Mesenteric fat pad (tissue), 1 donor: ENCODE measurements at places on chromosomes 3 and 15. TPM values are rescaled to one million over a fixed set of nuclear protein-coding genes. Genes with fewer than 3 reads are reported as not detected.
A peak's percentile ranks its signal among the peaks of the same experiment; 100 is the strongest.

DNA sequence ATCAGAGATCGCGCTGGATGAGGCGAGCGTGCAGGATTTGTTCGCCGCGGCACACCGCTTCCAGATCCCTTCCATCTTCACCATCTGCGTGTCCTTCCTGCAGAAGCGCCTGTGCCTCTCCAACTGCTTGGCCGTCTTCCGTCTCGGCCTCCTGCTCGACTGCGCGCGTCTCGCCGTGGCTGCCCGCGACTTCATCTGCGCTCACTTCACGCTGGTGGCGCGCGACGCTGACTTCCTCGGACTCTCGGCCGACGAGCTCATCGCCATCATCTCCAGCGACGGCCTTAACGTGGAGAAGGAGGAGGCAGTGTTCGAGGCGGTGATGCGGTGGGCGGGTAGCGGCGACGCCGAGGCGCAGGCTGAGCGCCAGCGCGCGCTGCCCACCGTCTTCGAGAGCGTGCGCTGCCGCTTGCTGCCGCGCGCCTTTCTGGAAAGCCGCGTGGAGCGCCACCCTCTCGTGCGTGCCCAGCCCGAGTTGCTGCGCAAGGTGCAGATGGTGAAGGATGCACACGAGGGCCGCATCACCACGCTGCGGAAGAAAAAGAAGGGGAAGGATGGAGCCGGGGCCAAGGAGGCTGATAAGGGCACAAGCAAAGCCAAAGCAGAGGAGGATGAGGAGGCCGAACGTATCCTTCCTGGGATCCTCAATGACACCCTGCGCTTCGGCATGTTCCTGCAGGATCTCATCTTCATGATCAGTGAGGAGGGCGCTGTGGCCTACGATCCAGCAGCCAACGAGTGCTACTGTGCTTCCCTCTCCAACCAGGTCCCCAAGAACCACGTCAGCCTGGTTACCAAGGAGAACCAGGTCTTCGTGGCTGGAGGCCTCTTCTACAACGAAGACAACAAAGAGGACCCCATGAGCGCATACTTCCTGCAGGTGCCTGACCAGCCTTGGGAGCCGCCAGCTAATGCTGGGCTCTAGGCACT lies 819 bp downstream of the KLHL40 start:
- DNase-seq, result peak; percentile 73

DNA sequence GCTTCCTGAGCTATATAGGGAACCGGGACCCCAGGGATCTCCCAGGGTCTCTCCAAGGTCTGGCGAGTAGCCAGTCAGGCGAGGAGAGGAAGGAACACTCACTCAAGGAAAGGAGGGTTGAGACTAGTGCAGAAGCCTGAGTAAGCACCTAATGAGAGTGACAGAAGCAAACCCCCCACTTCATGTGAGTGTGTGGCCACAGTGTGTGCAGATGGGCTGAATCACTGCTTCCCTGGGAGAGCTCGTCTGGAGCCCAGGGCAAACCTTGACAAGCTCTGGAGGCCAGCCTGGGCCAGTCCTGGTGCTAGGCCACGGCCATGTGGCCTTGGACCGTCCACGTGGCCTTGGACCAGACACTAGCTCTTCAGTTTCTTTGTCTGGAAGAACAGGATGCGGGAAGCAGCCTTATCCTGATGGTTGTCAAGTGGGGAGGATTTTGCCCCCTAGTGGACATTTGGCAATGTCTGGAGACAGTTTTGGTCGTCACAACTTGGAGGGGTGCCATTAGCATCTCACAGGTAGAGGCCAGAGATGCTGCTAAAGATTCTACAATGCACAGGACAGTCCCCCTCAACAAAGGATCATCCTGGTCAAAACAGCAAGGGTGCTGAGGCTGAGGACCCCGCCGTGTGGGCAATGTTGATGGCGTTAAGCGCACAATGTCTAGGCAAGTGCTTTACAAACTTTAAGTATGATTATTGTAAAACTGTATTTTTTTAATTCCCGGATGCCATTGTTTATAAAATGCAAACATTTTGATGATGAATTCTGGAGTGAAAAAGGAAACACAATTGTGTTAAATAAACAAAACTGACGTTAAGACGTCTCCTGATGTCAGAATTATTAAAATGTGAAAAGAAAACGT lies 34.8 kb upstream of the CTSH start:
- no peak for DNase-seq

DNA sequence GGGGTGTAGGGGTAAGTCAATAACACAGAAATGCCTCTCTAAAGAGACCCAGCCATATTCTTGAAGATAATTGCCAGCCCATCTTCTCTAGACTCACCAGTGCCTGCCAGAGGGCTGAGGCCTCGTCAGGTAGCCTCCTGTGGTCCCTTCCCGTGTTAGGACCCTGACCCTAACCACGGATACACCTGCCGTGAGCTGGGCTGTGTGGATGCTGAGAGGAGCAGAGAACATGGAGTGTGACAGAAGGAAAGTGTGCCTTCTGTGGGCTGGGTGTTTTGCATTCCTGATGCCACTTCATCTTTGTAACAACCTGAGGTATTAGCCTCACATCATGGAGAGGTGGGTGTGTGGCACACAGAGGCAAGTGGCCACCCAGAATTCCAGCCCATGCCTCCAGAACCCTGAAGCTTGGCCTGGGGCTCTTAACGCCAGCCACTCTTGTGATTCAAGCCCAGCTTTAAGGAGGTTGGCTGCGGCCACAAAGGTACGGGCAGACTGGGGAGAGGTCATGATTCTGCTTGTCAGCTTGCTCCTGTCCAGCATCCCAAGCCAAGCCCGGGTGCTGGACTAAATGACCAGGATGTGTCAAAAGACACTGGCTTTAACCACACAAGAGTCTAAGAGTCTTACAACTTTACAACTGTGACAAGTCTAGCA lies 21.1 kb upstream of the ABTB1 start:
- peak; percentile 41 for DNase-seq

DNA sequence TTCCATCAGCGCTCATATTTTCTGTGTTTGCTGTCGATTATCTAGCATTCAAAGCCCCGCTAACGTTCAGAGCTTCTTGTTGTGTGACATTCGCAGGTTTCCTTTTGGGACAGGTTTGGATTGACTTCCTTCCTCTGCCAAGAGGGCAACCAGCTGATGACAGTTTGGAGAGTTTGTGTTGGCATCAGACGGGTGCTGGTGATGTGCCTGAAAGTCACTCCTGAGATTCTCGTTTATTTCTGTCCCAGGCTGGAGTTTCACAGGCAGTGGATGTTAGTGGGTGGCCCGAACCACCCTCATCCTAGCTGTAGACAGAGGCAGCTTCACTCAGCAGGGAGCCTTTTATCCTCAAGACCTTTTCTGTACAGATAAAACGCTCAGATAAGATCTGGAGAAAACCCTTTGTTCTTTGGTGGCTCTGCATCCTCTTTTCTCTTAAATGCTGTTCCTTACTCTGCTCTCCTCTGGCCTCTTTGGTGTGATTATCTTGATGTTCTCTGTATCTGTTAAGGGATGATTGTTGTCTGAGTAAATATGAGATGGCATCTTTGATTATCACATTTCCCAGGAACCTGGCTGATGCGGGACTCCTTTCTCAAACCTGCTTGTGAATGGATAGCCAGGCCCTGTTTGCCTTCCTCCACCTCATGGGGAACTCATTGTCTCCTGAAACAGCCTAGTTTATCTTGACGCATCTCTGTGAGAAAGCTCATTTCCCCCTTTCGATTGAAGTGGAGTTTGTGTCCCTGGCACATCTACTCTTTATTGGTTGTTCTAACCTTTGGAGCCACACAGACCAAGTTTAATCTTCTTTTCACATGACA lies 35.9 kb downstream of the CGNL1 start:
- no peak for DNase-seq

DNA sequence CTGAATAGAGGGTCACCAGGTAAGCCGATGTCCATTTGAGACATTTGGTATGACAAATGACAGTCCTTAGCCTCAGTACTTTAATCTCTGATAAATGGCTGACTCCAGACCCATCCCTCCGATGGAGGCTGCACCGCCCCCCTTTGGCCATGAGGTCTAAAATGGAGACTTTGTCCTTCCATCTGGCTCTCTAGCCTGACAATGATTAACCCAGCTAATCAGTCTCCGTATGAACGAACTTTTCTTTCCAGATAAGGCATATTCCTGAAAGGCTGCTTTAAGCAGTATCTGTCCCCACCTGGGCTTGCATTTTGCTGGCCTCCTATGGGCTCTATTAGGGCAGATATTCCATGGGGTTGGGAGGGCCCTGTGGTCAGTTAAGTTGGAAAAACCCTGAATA lies 10.8 kb upstream of the MYZAP start:
- DNase-seq, result no peak

DNA sequence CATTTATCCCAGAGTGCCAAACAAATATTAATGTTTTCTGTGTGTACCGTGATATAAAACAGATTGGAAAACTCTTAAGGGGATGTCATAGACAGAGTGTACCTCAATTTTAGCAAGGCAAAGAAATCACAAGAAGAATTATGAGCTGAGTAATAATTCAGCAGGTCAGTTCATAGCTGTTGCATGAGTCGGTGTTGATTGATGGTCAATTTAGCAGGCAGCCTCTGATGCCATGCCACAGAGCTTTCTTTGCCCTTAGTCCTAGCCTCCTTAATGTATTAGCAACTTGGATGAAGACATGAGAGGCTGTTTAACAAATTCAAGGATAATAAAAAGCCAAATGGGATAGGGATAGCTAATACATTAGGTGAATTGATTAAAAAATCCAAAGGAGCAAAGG lies 6.8 kb downstream of the SLC35A5 start:
- no peak for DNase-seq

GRCh38 chr15:40754574-40754882 lies 526 bp downstream of the RMDN3 start:
- no peak for DNase-seq

GRCh38 chr3:35968043-35968622 lies 328.8 kb downstream of the ARPP21 start:
- DNase-seq, result no peak

DNA sequence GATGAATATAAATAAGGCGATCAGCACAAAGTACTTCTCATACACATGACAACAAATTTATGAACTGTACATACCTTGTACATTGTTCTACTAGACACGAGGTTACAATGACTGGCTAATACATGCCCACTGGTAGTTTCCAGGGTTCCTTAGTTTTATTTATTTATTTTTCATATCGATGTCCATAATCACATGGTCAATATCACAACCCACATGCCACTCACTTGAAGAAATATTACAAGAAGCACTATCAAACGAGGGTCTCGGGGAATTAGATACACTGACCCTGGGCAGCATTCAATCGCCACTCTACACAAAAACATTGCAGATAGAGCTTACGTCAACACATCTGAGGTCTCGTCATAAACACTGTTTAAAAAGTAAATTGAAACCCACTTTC lies 21.2 kb upstream of the WNT5A start:
- DNase-seq, result no peak

DNA sequence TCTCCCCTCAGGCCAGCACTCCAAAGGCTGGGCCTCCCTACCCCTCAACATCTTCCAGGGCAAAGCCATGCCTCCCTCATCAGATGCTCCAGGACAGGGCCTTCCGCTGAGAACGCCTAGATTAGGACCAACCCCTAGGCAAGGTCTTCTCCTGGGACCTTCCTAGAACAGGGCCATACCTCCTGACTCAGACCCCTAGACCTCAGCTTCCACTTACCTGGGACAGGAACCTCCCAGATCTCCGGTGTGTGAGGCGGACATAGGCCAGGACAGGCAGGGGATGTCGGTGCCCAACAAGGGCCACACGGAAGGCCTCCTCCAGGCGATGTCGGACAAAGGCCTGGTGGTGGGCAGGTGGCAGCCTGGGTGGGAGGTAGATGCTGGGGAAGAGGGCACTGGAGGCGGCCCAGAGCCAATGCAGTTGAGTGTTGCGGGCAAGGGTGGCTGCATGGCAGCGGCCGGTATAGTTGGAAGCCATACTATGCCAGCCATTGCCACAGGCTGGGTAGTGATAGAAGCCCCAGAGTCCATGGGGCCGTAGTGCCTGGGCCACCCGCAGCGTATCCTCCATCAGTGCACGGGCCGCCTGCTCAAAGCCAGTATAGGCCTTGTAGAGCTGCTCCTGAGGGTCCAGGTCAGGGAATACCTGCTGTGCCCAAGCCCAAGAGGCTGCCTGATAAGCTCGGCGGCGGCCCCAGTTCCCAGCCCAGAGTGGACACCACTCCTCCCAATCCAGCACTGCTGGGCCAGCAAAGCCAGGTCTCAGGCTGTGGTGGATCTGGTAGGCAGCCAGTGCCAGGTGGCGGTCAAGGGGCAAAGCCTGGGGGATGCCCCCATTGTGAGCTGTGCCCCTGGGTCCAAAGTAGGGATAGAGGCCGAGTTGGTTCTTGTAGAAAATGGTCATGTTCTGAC lies 2.5 kb upstream of the IFRD2 start:
- no peak for DNase-seq

DNA sequence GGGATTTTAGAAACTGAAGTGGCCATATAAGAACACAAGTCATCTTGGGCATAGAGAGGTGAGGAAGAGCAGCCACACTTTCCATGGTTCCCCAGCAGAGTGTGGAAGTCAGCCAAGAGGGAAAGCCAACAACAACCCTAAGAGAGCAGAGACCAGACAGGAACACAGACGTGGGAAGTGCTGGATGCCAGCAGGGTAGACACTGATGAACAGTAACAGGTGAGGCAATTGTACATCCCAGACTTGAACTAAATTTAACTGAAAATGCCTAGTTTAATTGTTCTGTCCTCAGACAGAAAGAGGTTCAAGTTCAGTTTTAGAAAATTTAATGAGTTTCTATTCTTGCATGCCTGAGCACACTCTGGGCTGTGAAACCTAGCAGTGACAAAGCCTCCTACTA lies 212.1 kb downstream of the ATP8B4 start:
- DNase-seq, result no peak

DNA sequence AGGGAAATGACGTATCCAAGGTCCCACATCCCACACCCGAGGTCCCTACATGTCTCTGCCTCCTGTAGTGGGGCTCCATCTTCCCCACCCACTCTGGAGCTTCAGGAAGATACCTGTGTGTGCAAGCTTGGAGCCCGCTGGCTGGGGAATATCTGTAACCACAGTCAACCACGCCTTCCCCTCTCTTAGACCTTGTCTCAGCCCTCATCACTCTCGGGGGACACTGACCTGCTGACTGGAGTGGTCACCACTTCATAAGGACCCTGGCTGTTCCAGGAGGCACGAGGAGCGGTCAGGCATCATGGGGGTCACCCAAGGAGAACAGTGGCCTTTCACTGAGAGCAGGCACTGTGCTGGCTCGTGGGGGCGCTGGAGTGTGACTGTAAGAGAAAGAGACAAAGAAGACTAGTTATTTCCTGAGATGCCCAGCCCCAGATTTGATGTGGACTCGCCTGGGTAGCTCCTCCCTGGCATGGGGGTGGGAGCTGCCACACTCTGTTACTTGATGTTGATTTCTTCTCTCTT lies 48.6 kb downstream of the CTXND1 start:
- no peak for DNase-seq

- DNase-seq, result no peak
Observed at GRCh38 chr15:78923480-78924360, 21.1 kb downstream of the CTSH start.

ADGRG7 gene
- not detected for total RNA-seq

MYRIP gene
- 1.8 TPM for total RNA-seq

CD200R1 gene
- 3.8 TPM for total RNA-seq

ILDR1 gene
- total RNA-seq, result not detected

SLC6A1 gene
- 0.39 TPM for total RNA-seq

FSIP1 gene
- total RNA-seq, result not detected

GABRA5 gene
- not detected for total RNA-seq

ZKSCAN7 gene
- 2.7 TPM for total RNA-seq

QARS1 gene
- 167 TPM for total RNA-seq

TMIE gene
- total RNA-seq, result 0.19 TPM

PROS1 gene
- total RNA-seq, result 31.3 TPM
